Activated T-helper 1 cell treated with anti-CD3 and anti-CD28 coated beads, Interleukin-2, amount 50 U/mL, for 16 hours (primary cell): ENCODE measurements at places on chromosomes 16 and 17.

DNA sequence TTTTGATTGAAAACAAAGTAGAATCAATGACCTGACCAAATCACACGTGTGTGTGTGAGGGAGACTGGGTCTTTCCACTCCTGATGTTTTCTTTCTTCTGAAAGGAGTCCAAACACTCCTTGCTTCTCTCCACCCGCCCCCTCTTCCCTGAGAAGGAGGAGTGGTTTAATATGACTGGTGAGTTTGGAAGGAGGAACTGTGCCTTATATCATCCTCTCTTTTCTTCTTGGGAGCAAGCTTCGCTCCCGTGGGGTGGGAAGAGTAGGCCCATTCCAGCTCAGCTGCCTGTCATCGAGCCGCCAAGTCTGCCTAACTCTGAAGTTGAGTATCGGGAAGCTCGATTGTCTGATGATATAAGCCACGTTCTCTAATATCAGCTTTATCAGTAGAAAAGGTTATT, 96.5 kb downstream of the YPEL2 start:
- DNase-seq = no peak

- no peak for DNase-seq
Observed at GRCh38 chr16:64968539-64968938, 153.3 kb downstream of the CDH11 start.

DNA sequence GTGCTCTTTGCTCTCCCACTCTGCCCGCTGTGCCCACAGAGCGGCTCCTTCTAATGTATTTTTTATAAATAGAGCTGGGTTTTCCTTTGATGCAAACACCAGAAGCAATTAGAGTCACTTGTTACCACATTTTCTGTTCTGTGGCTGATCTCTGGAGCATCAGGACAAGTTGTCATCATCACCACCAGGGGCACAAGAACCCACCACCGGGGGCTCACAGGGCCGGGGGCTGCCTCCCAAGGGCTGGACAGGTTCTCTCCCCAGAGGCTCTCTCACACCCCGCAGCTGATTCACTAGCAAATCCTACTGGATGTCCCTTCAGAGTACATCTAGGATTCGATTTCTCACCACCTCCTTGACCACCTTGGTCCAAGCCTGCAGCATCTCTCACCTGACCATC, 18.5 kb downstream of the C16orf82 start:
- DNase-seq = no peak

DNA sequence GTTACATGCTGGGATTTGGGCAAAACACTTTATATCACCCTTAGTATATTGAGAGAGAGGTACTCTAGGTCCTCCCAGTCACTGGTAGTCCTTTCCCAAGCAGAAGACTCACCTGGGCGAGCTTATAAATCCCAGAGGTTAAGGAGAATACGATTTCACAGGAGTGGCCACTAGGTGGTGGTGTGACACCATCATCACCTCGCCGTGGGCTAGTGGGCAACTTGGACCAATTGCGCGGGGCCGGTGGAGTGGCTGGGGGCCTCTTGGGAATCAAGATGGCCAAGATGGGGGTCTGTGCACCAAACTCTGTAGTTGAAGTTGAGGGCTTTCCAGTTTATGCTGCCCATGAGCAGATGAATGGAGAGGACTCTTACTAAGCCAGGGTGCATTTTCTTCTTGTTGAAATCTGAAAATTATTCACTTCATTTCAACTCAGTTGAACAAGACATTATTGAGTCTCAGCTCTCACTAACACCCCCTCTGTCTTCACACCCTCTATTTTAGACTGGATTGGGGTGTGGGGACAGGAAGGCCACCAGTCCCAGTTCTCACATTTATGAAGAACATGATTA, 38.2 kb upstream of the PIRT start:
- DNase-seq = no peak

DNA sequence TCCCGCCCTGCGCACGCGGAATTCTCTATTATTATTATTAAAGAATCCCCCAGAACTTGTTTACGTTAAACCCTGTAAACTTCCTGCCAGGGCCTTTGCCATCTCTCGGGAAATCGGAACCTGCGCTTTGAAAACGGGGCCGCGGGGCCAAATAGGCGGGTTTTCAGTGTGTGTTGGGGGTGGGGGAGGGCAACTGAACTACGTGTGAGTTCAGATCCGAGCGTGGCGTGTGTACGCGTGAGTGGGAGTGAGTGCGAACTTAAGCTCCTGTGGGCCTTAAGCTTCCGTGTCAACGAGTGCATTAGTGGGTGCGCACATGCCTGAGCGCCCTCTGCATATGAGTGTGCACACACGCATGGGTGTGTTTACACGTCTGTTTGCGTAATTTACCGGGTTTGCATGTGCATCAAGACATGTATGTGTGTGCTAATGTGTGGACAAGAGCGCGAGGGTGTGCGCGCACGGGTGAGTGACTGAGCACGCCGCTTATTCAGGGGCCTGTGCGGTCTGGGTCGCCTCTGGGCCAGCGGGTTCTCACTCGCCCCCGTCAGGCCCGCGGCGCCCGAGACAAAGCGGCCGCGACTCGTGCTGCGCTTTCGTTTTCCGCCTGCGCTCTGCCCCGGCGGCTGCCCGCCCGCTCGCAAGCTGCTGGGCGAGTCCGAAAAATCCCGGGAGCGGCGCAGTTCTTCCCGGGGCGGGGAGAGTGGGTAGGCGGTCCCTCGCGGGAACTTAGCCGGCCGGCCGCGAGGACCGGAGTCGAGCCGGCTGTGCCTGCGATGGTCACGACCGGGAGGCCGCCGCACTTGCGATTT, 1.2 kb upstream of the FOXF1 start:
- no peak for DNase-seq

GRCh38 chr17:80659651-80660050, 115.0 kb downstream of the RPTOR start:
- DNase-seq = no peak

DNA sequence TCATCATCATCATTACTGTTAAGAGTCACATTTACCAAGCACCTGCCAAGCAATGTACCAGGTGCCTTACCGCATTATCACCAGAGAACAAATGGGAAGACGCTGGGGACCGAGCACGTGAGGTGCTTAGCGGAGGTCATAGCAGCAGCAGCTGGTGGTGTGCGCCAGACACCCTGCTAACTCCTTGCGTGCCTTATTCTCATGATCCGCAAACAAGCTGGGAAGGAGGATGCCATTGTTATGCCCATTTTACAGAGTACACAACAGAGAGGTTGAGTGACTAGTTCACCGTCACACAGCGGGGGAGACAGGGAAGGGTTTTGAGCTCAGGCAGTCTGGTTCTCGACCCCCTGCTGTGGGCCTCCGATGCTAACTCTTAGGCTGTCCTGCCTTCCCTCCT, 7.3 kb downstream of the ATP2A3 start:
- no peak for DNase-seq

DNA sequence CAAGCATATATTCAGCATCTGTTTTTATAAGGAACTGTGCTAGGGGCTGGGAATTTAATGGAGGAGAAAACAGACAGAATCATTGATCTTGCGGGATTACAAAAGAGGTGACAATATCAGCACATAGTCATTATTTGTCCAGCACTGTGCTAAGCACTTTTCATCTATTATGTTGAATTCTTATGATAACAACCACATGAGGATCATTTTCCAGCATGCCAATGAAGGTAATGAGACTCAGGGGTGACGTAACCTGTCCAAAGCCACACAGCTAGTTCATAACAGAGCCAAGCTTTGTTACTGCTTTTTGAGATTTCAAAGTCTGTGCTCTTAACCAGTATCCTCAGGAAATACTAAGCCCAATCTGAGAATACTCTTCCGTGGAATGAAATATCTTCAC, 503.3 kb downstream of the CDH13 start:
- no peak for DNase-seq

GRCh38 chr17:73539166-73539565, 105.1 kb downstream of the SDK2 start:
- no peak for DNase-seq

DNA sequence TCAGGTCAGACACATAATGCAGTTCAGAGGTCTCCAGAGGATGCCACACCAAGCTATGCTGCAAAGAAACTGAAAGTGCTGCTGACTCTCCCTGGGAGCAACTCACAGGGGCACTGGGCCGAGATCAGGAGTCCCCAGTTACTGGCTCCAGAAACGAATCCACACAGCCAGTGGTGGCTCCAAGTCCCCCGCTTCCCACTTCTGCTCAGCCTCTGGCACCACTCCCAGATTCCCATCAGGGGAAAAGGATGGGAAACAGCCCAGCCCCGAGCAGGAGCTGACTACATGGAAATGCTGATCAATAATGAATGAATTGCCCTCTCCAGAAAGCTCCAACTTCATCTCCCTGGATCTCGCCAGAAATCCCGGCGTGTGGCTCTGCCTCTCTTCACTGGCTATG, 62.3 kb upstream of the CDH5 start:
- DNase-seq = no peak

- DNase-seq = peak; percentile 70
Observed at GRCh38 chr16:8674413-8675022, at the start of gene ABAT. Gene ABAT, plus strand, starts transcription at chr16:8674617. Its CDS starts 61,123 bp downstream, at chr16:8735740.

GRCh38 chr17:50274142-50274896, at the start of gene TMEM92:
Gene TMEM92, plus strand, starts transcription at chr17:50274466. Its CDS starts 36 bp downstream, at chr17:50274502.
- DNase-seq = no peak

- DNase-seq = no peak
Observed at GRCh38 chr17:63945784-63946439, 13.8 kb upstream of the CD79B start.

- DNase-seq = no peak
Observed at GRCh38 chr16:80614908-80615671, 74.3 kb downstream of the DYNLRB2 start.

DNA sequence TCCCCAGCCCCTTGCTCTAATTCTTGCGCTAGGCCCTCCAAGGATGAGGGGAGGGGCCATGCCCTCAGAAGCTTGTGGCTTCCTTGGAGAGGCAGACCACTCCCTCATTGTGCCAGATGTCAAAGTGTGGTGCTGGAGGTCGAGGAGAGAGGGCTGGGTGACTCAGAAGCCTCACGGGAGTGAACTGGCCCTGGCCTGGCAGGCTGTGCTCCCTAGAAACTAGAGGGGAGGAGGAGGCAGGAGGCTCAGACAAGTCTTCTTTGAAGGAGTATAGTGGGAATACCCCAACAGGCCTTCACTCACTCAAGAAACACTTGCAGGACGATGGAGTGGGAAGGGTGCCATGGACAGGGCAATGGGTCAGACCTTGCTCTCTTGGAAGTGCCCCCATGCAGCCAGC, 18.5 kb downstream of the ANKRD40 start:
- no peak for DNase-seq

DNA sequence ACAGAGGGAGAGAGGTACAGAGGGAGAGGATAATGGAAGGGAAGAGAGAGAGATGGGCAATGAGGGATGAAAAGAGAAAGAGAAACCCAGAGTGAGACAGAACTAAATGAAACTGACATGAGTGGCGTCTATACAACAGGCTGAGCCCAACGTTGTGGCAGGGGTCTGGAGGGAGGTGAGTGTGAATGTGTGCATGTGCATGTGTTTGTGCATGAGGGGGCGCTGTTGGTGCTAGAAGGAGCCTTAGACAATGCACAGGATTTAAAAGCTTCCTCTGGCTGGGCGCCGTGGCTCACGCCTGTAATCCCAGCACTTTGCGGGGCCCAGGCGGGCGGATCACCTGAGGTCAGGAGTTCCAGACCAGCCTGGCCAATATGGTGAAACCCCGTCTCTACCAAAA, 454.8 kb upstream of the CDH11 start:
- no peak for DNase-seq

GRCh38 chr16:24670623-24671454, 58.6 kb upstream of the TNRC6A start:
- no peak for DNase-seq

GRCh38 chr17:73072219-73072962, 20.1 kb downstream of the SLC39A11 start:
- no peak for DNase-seq

GRCh38 chr17:6660805-6661463, 9.4 kb downstream of the C17orf100 start:
- no peak for DNase-seq

DNA sequence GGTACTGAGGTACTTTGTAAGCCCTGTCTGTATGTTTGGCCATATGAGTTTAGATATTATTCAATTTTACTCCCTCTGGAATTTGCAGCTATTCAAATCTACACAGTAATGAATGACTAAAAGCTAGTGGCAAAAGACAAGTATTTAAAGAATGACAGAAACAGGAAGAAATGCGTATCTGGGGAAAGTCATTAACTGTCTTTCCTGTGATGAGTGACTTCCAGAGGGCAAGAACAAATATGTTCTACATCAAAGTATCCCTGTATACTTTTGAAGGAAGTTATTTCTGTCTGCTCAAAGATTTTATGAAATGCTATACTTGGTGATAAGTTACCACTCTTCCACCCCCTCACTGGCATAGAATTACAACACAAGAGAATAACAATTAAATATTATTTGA, 489.3 kb upstream of the SOX9 start:
- DNase-seq = no peak

DNA sequence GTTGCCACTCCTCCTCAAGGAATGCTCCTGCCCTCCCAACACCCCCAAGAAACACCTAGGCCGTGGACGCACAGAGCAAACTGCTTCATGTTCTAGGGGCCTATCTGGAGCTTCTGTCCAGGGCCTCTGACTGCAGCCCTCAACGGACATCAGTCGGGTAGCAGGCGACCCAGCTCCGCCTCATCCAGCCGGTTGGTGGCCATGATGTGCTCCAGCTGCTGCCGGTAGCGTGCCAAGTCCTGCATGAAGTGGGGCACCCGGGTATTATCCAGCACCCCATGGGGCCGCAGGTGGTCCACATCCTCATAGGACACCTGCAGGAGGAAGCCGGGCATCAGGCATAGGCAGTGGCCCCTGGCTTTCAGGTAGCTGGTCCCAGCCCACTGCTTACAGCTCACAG, 6.3 kb downstream of the NOL3 start:
- DNase-seq = no peak

DNA sequence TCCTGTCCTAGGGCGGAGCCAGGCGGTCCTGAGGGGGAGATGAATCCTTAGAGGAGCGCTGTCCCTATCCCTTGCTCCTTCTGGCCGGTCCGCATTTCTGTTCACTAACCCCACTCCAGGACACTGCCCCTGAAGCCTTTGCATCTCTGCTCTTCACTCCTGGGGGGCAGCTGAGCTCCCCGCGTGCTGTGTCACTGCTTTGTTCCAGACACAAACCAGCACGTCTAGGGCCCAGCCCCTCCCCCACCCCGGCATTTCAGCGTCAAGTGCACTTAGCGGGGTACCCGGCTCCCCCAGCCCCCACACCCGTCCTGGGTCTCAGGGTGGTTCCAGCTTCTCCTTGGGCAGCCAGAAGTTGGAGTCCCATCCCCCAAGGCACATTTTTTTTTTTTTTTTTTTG, 8.9 kb downstream of the CORO6 start:
- no peak for DNase-seq
